ENCODE measurements at places on chromosomes 11 and 22.

DNA sequence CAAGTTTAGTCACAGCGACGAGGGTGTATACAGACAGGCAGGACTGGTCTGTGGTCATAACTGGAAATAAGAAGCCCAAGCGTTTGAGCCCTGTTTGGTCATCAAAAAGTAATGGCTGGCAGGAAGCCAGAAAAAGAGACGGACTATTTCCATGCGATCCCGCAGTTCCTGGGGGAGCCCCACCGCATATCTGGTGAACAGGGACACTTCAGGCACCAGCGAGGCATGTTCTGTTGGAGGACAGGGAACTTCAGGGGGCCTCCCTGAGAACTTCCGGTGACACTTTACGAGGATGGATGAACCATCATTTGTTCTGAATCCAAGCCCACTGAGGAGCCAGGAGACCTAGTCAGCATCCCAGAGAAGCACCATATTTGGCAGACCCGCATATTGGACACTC is 29.7 kb upstream of the TRIM29 start:
- DNase-seq: no peak

DNA sequence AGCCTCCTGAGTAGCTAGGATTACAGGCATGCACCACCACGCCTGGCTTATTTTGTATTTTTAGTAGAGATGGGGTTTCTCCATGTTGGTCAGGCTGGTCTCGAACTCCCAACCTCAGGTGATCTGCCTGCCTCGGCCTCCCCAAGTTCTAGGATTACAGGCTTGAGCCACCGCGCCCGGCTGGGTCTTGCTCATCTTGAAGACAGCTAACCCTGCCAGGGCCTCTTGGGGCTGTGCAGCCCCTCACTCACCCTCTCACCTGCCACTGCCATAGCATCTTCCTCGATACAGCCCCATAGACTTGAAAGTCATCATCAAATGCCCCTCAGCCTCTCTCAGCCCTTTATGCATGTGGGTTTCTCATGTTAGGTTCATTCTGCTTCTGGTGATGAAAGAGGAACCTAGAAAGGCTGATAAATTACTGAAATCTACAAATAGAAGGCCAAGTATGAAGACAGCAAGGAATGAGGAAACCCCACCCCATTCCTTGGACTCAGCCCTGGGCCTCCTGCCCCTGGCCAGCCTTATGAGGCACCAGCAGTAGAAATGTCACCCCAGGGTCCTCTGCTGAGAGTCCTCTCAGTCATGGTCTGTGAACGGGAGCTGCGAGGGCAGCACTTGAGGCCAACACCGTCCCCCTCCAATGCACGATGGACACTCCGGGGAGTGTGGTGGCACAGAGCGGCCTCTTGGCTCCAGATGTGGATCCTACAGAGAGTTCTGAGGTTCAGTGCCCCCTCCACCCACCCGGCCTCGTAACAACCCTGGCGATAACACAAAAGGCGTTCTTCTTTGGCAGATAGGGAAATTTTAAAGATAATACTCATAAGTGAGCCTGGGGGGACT is 24.8 kb downstream of the SCGB1A1 start:
- DNase-seq: no peak

DNA sequence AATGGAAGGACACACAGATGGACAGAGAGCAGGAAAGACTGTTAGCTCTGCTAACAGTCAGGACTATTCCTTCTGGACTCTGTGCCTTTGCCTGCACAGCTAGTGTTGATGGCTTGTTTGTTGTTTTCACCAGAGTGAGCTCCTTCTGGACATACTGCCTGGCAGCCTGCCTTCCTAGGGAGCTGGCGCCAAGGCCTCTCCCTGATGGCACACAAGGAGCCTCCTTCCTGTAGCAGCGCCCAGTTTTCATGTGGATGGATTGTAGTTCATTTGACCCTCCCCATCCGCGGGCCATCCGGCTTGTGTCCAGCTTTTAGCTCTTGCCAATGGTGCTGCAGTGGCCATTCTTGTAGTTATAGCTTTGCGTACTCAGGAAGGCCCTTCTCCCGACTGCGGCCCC is 16.6 kb upstream of the BCR start:
- no peak for DNase-seq

DNA sequence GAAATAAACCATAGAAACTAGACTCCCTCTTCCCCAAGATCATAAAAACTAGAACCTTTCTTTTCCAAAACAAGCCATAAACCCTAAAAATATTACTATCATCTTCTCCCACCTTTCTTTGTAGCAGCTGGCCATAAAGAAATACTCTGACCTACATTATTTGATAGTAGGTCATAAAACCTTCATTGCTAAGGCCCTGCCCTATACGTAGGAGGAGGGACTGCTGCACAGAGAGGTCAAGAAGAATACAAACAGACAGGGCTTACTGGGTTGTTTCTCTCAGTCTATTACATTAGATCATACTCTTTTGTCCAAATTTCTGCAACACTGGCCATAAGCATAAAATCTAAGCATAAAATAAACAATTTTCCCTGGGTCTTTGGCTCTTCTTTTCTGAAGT is 101.5 kb downstream of the TYR start:
- DNase-seq: no peak

- no peak for DNase-seq
These were observed 162.4 kb downstream of the SOX6 start for GRCh38 chr11:16193897-16194381.

DNA sequence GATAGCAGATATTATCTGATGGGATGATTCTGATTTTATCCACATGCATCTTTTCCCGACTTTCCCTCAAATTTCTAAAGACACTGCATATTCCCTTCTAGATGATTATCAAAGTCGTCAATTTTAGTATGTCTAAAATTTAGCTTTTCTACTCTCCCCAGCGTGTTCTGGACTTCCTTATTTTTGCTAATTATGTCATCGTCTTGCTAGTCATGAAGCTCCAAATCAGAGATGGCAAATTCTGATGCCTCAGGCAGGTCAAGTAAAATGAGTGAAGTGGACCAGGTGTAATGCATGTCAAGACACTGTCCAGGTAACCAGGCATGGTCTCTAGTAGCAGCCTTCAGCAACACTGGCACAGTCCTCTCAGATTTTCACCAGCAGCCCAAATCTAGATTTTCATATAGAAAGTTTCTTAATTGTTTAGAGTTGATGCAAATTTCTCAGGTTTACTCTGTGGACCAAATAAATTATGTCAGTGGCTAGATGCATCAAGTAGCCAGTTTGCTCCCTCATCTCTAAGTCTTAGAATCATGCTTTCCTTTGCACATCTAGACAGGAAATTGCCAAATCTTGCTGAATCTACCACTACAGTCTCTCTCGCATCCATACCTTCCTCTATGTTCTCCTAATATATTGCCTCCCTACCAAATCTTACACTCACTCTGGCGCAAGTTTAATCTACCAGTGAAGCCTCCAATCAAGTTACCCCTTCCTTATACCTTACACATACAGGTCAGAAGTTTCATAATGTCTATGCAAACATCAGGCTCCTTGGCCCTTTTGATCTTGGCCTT is 10.6 kb downstream of the HSD17B12 start:
- no peak for DNase-seq

- DNase-seq: no peak
These were observed 8.4 kb upstream of the OR52H1 start for GRCh38 chr11:5556596-5557188.

DNA sequence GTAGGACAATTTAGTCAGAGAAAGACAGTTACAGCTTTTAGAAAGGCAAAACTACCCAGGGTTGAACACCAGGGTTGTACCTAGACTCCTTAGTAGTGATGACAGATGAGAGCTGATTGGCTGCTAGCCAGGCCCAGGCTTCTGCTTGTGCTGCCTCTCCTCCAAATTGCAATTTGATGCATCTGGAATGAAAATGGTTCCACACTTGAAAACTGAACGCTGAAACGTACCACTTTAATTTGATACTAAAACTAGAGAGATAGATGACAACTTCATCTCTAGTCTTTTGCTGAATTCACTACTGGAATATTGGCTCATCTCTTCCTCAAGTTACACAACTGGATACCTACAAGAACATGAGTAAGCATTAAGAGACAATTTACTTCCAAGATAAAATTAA is 19.2 kb upstream of the FNBP4 start:
- DNase-seq: no peak

- DNase-seq: no peak
These were observed 760.2 kb downstream of the KCNA4 start for GRCh38 chr11:29256580-29256979.

DNA sequence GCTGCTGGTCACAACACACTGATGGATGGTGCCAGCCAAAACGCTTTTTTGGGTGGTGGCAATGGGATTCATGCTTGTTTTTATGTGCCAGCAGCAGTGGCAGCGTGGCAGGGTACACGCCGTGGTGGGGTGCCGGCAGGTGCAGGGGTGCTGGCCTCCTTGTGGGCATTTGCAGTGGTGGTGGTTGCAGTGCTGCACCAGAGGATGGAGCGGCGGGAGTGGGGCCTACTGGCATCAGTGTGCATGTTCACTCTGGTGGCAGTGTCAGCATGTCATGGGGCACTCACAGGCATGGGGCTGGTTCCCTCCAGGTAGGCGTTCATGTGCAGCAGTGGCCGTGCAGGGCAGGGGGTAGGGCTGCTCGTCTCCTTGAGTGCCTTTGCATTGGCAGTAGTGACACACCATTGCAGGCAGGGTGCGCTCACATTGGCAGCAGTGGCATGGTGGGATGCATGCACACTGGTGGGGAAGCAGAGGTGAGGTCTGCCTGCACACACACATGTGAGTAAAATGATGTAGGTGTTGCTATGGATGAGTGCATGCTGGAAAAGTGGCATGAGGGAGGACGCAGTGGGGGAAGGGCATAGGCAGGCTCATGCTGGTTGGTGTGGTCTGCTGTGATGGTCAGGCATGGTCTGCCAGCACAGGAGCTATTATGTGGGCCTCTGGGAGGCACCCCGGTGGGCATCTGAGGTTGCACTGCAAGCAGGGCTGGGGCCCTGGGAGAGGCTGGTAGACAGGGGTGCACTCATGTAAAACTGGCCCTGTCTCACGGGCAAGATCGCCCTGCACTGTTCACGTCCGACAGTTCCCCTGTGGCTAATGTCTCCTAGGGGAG is 29.9 kb downstream of the CCDC15 start:
- DNase-seq: no peak

GRCh38 chr11:65501186-65501471 is 2.3 kb downstream of the MALAT1 start:
- DNase-seq: no peak

DNA sequence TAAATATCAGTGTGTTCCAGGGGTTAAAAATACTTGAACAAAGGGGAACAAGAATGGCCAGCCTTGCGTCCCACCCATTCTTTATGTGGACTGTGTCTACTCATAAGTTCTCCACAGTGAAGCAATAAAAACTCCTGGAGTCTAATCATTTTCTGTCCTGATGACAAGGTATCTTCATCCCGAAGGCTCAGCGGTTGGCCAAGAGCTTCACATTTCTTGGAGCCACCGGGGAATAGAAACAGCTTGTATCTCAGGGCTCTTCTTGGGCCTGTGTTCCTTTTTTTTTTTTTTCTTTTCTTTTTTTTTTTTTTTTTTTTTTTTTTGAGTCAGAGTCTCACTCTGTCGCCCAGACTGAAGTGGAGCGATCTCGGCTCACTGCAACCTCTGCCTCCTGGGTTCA is 36.8 kb upstream of the ADORA2A start:
- no peak for DNase-seq

GRCh38 chr11:96050435-96051182 is 126.7 kb upstream of the MTMR2 start:
- no peak for DNase-seq

GRCh38 chr11:63165706-63166310 is 21.8 kb upstream of the SLC22A24 start:
- no peak for DNase-seq

- DNase-seq: no peak
These were observed 40.9 kb upstream of the BLID start for GRCh38 chr11:122156940-122157382.

GRCh38 chr11:103484545-103484944 is 375.3 kb downstream of the DYNC2H1 start:
- DNase-seq: no peak

GRCh38 chr11:127733552-127733951 is 733.0 kb upstream of the KIRREL3 start:
- no peak for DNase-seq

DNA sequence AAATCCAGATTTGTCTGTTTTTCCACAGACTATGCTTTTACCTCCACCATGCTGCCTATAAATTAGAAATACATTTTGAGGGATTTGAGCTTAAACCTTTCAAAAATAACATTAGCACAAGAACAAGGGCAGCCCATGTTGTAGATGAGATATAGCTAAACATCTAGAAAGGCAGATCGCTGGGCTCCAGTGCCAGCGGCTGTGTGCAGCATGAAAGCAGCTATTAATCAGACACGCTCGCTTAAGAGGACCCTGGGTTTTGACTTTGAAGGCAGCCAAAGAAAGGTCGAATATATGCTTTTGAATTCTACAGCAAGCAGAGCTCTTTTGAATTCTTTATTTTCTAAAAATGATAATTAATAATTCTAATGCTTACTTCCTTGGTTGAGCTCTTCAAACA is 684.0 kb downstream of the NELL1 start:
- DNase-seq: no peak

DNA sequence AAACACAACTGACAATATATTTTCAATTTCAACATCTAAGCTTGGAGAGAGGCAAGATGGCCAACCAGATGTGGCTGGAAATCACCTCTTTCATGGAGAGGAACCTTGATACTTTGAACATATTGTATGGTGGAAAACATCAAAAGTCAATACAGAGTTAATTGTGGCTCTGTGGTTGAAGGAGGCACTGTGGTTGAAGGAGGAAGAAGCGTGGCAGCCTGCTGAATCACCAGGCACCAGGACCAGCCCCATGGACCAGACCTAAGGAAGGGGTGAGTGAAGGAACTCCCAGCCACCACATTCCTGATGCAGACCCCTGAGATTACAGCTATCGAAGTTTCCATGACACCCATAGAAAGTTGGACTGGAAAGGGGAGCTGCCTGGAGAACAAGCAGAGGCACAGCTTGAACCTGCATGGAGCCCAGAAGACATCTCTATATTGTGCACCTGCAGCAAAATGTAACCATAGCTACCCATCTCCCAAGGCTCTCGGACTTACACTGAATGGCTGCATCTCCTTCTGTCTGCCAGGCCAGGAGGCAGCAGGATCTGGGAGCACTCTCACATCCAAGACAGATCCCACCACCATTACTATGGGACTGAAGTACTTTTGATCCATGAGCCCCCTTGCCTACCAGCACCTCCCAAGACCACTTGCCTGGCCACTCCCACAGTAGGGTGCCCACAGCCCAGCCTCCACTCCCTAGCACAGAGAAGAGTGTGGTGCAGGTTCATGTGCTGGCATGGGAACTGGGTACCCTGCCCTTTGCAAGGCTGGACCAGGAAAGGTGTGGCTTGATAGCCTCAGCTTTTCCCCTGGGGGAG is 79.8 kb upstream of the SC5D start:
- DNase-seq: no peak

DNA sequence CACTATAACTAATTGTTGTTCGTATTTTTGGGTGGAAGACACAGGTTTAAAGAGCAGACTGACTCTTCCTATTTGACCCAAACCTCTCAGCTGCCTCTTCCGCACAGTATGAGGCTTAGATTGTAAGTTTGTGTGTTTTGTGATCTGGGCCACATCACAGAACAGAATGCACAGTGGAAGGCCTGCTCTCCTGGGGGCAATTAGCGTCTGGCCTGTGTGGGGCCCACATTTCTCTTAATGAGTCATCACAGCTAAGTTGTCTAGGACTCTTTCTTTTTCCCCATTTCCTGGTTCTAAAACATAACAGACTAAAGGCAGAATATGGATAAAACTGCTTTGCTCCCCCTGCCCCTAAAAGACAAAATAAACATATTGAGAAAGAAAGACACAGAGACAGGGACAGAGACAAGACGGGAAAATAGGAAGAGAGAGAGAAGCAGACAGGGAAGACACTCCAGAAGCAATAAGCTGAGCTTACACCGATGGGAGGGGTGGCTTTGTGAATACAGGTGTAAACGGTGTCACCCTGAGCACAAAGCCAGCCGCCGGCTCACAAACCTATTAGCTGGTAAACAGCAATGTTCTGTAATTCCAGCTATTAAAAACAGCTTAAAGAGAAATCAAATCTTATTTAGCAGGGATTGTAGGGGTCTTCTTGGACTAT is 127.4 kb upstream of the OPCML start:
- no peak for DNase-seq

Data from brain pericyte (primary cell).